ENCODE measurements at places on chromosomes 6 and 20. TPM values are rescaled to one million over a fixed set of nuclear protein-coding genes. Genes with fewer than 3 reads are reported as not detected.

The RAB5IF gene
- 41.3 TPM for total RNA-seq

The CLVS2 gene
- total RNA-seq = 43.6 TPM

The L3MBTL3 gene
- total RNA-seq = 26.8 TPM

The CCN2 gene
- 5.5 TPM for total RNA-seq

The PAK5 gene
- 33.0 TPM for total RNA-seq

The COL12A1 gene
- 8.3 TPM for total RNA-seq

The ANGPT4 gene
- 0.23 TPM for total RNA-seq

The DSP gene
- 6.2 TPM for total RNA-seq

The SSTR4 gene
- 2.1 TPM for total RNA-seq

The ACTL10 gene
- 0.46 TPM for total RNA-seq

The OR2B6 gene
- not detected for total RNA-seq

The OLIG3 gene
- total RNA-seq = 0.23 TPM

The NMBR gene
- 9.7 TPM for total RNA-seq

The RGS17 gene
- total RNA-seq = 81.2 TPM

The LTB gene
- total RNA-seq = 0.46 TPM

The TMEM170B gene
- total RNA-seq = 67.8 TPM

The LCA5 gene
- total RNA-seq = 20.5 TPM

The TUBB1 gene
- 0.92 TPM for total RNA-seq

The MAS1 gene
- under 0.01 TPM for total RNA-seq

The SLC17A3 gene
- total RNA-seq = not detected

The PACRG gene
- total RNA-seq = 24.0 TPM

The MLN gene
- not detected for total RNA-seq

The NRSN1 gene
- 31.4 TPM for total RNA-seq

The LST1 gene
- total RNA-seq = 6.0 TPM

The IL22RA2 gene
- total RNA-seq = 0.23 TPM

The CDH26 gene
- 0.69 TPM for total RNA-seq

The HM13 gene
- total RNA-seq = 45.2 TPM

The PNPLA1 gene
- not detected for total RNA-seq

The ZSCAN23 gene
- 17.5 TPM for total RNA-seq

The RAET1L gene
- 0.23 TPM for total RNA-seq

The ENPP3 gene
- total RNA-seq = 1.2 TPM

The TBXT gene
- total RNA-seq = not detected

The SLC16A10 gene
- total RNA-seq = 20.1 TPM

The GJA10 gene
- not detected for total RNA-seq

The PPP1R10 gene
- 32.1 TPM for total RNA-seq

The SCGN gene
- 13.8 TPM for total RNA-seq

The BACH2 gene
- total RNA-seq = 20.3 TPM

The PPIL6 gene
- 32.5 TPM for total RNA-seq

The LY6G6D gene
- not detected for total RNA-seq

The COL20A1 gene
- 3.7 TPM for total RNA-seq

The MCM9 gene
- 10.6 TPM for total RNA-seq

The ENPP5 gene
- total RNA-seq = 13.6 TPM

The CRISP2 gene
- total RNA-seq = 1.6 TPM

The ERMARD gene
- total RNA-seq = 27.5 TPM

The MYLK4 gene
- total RNA-seq = 1.2 TPM

The PLAGL1 gene
- 7.2 TPM for total RNA-seq

The GABRR1 gene
- 0.46 TPM for total RNA-seq

The TRIM15 gene
- not detected for total RNA-seq

The SAMD5 gene
- 26.3 TPM for total RNA-seq

The PCNA gene
- total RNA-seq = 51.9 TPM

The BMP7 gene
- total RNA-seq = 23.3 TPM

The GFOD1 gene
- 35.5 TPM for total RNA-seq

The DUSP15 gene
- 12.5 TPM for total RNA-seq

The CDH4 gene
- 21.9 TPM for total RNA-seq

The UBE2V1 gene
- total RNA-seq = 48.4 TPM

All from diencephalon (tissue), 1 donor.